ENCODE measurements at places on chromosomes 4 and X.

GRCh38 chr4:15434091-15434490 is 6.3 kb downstream of the C1QTNF7 start:
- no peak for DNase-seq

DNA sequence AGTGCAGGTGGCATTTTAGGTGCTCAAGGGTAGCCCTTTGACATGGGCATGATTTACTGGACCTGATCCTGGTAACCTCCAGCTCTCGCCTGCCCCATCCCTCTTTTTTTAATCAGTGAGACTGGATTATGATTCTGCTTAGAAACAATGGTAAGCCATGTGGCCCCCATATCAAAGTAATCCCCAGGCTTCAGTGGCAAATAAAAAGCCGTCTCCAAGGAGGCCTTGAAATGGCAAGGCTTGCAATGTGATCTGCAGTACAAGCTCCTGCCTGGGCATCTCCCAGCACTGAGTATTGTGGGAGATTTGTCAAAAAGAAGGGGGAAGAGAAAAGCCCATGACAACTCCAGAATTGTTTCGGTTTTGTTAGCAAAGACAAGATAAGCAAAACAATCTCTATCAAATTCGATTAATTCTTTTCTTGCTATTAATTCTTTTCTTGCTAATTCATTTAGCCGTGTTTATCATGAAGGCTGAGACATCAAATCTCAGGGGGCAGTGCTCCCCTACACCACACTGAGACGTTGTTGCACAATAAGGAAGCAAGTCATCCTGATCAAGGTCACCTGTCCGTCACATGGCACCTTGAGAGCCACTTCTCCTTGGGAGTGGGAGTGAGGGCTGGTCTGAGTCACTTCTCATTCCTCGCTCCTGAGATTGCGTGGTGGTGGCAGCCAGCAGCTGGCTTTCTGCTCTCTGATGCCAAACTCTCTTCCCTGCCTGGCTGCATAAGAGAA is 312.7 kb upstream of the GATB start:
- no peak for DNase-seq

GRCh38 chr4:23456864-23457263 is 433.0 kb downstream of the PPARGC1A start:
- no peak for DNase-seq

- no peak for DNase-seq
Measured at GRCh38 chrX:77975755-77976154, 6.3 kb upstream of the PGAM4 start.

- DNase-seq = no peak
Measured at GRCh38 chr4:184814686-184815045, 11.1 kb downstream of the ACSL1 start.

All from stimulated activated CD4-positive, alpha-beta T cell treated with anti-CD3 and anti-CD28 coated beads, Interleukin-15, amount 100 ng/mL, for 1 hour (primary cell).